ENCODE measurements at places on chromosomes 3 and 15.

DNA sequence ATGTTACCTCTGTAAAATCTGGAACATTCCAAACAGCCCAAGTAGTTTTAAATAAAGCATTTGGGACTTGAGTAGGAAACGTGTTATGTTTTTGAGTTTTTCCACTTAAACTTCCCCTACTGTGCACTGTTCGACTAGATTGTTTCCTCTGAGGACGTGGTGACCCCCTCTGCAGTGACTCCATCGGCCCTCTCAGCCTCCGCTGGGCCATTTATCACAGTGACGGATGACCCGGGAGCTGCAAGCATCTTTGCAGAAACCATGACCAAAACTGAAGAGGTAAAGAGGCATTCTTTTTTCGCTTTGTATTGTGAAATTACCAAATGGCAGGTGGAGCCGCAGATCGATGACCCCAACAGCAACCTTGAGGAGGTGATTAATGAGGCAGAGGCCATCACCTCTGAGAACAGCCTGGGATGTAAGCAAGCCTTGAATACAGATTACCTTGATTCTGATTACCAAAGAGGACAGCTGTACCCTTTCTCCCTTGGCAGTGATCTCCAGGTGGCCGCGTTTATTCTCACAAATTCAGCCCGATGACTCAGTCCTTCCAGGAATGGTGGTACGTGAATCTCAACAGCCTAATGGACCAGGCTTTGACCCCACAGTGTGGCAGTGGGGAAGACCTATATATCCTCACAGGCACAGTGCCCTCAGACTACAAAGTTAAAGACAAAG lies 79.1 kb upstream of the FAN1 start:
- DNase-seq, result peak; percentile 38

GRCh38 chr3:50530001-50530970 lies 26.9 kb upstream of the CACNA2D2 start:
- peak; percentile 49 for DNase-seq

DNA sequence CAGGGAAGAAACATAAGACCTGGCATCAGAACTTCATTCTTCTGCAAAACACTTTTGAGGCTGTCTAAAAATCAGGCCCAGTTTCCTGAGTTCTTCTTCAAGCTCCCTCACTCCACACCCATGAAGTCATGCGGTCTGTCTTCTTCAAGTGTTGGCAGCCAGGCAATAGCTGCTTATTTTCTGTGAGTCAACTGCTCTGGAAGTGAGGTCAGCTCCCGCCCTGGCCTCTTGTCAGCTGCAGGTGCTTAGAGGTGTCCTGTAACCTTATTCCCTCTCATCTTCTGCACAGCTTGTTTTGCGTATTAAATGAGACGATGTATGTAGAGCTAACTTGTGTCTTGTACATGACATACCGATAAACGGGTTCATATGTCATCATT lies 226.1 kb downstream of the ADAMTS17 start:
- DNase-seq, result no peak

- no peak for DNase-seq
Observed at GRCh38 chr15:42911058-42911592, 9.5 kb downstream of the TTBK2 start.

DNA sequence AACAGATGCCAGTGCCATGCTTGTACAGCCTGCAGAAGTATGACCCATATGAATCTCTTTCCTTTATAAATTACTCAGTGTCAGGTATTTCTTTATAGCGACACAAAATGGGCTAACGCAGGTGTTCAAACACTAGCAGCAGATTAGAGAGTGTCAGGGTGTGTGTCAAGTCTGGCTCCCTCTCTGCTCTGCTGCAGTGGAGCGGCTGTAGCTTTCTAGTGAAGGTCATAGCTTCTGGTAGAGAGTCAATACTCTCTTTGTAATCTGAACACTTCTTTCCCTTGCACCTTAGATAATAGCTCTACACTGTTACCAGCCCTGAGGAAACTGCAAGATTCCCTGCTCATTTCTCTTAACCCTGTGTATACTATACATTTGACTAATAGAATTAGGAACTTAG lies 483.2 kb upstream of the TGFBR2 start:
- no peak for DNase-seq

DNA sequence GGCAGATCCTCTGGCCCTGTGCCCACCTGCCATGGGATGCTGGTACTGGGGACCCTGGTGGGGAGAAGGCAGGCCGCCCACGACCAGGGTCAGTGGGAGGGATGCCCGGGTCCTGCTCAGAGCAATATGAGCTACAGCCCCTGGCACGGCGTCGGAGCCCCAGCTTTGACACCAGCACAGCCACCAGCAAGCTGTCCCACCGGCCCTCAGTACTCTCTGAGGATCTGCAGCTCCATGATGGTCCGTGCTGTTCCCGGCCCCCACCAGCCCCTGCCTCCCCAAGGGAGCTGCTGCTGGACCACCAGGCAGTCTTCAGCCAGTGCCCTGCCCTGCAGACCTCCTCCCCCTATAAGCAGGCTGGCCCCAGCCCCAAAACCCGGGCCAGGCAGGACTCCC lies 11.5 kb downstream of the DISP2 start:
- no peak for DNase-seq

DNA sequence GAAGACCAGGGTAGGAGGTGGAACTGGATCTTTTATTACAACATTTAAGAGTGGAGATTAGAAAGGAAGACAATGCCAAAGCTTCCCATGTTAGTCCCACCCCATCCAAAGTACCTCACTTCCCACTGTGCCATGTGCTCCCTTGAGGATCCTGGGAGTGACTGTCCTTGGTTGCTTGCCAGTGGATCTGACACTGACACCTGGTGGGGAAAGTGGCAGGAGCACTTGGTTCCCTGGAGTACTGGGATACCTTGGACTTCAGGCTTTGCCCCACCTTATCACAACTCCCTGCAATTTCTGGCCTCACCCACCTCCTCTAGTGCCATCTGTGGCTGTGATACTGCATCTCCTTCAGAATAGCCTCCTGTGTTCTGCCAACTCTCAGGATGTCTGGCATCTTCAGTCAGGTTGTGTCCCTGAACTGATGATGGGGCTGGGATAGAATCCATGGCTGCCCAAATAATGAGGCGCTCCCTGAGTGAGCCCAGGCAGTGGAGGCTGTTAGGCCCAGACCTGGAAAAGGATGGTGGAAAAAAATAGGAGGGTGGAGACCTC lies 1.3 kb downstream of the ELL3 start:
- DNase-seq, result no peak

DNA sequence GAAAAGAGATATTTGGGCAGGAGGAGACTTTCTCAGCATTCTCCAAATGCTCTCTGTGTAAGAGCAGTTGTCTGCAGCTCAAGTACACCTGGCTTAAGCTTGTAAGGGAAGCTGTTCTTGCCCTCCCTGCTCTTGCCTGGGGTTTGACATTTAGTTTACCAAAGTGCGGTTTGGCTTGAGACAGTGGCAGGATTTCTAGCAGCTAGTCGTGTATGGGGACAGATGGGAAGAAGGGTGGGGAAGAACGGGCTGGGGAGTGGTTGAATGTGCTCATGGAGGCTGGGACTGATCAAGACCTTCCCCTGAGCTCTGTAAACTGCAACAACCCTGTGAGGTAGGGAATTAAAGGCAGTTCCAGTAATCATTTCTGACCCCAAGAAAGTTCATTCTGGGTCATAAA lies 39.8 kb downstream of the SQOR start:
- no peak for DNase-seq

DNA sequence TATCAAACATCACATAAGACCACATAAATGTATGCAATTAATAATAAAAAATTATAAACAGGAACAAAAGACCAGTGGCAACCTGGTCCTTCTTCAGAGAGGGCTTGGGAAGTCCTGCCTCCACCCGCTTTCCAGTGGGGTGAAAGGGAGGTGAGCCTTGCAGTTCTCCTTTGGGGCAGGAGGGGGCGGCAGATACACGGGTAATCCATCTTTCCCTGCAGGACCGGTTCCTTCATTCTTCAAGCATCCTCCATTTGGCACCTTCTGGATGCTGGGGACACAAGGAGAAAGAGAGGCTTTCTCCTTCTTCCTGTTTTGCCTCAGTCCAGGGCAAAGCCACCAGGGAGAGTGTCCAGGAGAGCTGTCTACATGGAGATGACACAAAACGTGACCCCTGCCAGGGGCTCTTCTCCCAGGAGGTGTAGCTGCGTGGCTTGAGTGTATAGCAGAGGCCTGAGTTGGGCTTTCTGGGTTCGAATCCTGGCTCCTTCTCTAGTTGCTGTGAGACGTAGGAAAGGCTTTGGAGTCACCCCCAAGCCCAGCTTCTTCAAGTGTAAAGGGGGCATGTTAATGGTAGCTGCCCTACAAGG lies 23.2 kb downstream of the RPLP1 start:
- peak; percentile 86 for DNase-seq

GRCh38 chr3:29582273-29582672 lies 301.4 kb downstream of the RBMS3 start:
- DNase-seq, result no peak

DNA sequence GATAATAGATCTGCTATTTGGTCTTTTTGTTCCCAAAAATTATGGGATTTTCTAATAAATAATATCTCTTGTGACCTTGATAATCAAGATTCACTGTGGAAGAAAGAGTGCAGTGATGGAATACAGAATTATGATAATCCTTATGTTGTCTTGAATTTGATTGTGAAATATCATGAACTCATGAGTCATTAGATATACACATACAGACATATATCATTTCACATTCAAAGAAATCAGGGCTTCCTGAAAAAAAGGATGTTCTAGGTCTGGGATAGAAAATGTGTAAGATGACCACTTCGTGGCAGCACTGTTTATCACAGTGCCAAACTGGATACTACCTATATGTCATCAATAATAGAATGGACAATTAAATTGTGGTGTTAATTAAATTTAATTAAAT lies 97.7 kb downstream of the DPH6 start:
- DNase-seq, result no peak

Data from nephron progenitor cell (in vitro differentiated cells).